ENCODE measurements at places on chromosomes 1 and 21. TPM values are rescaled to one million over a fixed set of nuclear protein-coding genes. Genes with fewer than 3 reads are reported as not detected.

GRCh38 chr1:65319754-65320153 lies 10.4 kb downstream of the DNAJC6 start:
- no peak for ATAC-seq

The HMGCS2 gene
- total RNA-seq: not detected

The S100A8 gene
- not detected for total RNA-seq

The SLC25A34 gene
- 0.90 TPM for total RNA-seq

The CR1L gene
- total RNA-seq: 0.32 TPM

- ATAC-seq: no peak
Measured at GRCh38 chr1:59291561-59291960, 5.3 kb upstream of the FGGY start.

The MT1HL1 gene
- total RNA-seq: not detected

Data from activated T-helper 17 cell treated with anti-CD3 and anti-CD28 coated beads, Interleukin-2, amount 50 U/mL, for 72 hours (primary cell).